ENCODE measurements at places on chromosomes 6 and 20.

GRCh38 chr6:2976571-2977085 lies 5.3 kb upstream of the SERPINB6 start:
- DNase-seq = no peak

- DNase-seq = no peak
Observed at GRCh38 chr6:44185953-44186634, 27.5 kb downstream of the CAPN11 start.

DNA sequence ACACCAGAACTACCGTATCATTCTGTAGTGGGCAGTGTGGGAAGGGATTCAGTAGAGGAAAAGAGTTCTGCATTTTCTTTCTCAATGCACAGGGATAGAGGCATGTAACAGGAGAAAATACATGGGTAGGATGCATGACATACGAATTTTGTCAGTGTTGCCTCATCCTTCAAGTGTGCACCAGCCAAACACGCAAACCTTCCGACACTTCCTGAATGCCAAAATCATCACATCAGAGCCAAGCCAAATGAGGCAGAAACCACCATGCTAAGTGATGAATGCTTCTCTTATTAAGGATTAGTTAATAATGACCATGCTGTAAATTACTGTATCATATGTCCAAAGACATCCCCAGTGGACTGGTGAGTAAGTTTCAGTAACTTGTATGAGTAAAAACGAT lies 27.3 kb downstream of the RAMACL start:
- DNase-seq = no peak

DNA sequence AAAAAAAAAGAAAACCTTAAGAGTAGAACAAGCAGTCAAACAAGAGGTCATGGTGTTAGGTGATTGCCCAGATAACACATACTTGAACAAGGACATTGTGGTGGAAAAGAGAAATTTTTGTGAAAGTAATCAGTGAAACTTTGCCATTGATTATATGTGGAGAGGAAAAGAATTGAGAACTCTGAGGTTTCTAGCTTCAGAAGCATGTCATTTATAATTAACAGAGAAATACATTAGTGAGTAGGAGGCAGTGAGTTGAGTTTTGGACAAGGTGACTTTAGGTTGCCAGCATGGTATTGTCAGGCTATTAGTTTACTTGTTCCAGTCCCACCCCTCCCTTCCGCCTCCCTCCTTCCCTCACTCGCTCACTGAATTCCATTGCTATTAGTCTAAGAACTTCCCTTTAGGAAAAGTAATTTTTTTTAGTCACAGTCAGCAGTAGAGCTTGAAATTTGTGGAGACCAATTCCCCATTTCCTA lies 17.2 kb downstream of the TAB2 start:
- no peak for DNase-seq
